WTC11 (cell line): ENCODE measurements at places on chromosomes 5 and 9.

DNA sequence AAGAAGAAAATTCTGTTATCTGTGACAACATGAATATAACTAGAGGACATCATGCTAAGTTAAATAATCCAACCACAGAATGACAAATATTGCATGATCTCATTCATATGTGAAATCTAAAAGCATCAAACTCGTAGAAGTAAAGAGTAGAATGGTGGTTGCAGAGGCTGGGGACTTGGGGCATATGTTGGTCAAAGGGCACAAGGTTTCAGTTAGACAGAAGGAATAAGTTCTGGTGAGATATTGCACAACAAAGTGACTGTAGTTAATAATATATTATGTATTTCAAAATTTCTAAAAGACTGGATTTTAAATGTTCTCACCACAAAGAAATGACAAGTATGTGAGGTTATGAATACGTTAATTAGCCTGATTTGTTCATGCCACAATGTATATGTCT lies 24.8 kb downstream of the GRIA1 start:
- no peak for DNase-seq

- no peak for DNase-seq
These were observed 351.1 kb upstream of the DAB2 start for GRCh38 chr5:39775797-39776365.

DNA sequence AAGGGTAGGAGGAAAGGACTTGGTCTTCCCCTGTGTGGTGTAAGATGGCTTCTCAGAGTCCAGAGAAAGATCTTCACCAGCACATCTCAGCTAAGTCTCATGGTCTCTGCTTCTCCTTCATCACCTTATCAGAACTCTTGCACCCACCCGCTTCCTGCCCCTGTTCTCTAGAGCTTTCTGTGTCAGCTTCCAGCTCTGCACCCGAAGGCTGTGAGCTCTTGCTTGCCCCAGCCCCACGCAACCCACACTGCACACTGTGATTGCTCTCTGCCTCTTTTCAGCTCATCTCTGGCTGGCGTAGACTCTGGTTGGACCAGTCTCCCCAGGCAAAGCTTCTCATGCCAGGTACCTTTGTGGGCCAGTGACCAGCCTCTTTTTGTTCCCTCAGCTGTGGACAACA lies 93.2 kb upstream of the RAPGEF1 start:
- no peak for DNase-seq

- DNase-seq = peak; percentile 56
These were observed 188.4 kb downstream of the SNCAIP start for GRCh38 chr5:122500245-122501088.

- no peak for DNase-seq
These were observed 147.8 kb downstream of the HSPA4 start for GRCh38 chr5:133199417-133200178.

DNA sequence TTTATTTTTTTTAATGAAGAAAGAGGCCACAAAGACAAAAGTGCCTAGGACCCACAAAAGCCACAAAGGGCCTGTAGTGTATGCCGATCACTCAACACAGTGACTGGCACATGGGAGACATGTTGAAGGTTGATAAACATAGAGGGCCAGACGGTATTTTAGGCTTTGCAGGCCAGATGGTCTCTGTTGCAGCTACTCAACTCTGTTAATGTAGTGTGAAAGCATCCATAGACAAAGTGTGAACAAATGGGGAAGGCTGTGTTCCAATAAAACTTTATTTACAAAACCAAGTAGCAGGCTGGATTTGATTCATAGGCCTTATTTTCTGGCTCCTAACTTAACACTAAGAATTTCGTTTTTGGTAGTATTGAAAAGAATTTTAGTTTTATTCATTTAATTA lies 139.9 kb downstream of the SGCD start:
- DNase-seq = no peak

DNA sequence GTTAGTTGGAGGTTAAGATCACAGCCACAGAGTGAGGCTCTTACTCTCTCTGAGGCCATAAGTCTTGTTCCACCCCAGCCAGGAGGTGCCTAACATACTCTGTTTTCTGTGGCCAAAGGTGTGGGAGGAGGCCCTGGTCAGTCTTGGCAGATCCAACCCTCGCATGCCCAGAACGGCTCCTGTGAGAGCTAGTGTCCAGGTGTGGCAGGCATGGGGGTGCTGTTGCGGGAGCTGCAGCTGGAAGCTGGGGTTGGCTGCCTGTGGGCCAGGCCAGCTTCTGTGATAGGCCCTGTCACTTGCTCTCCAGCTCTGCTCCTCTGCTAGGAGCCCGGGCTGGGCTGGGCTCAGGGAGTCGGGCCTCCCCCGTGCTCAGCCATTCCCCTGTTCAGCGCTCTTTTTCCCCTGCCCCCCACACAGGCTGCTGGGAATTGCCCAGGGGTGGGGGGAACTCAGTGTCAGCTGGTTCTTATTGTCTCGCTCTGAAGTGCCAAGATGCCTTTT lies 31.6 kb downstream of the IER5L start:
- no peak for DNase-seq

DNA sequence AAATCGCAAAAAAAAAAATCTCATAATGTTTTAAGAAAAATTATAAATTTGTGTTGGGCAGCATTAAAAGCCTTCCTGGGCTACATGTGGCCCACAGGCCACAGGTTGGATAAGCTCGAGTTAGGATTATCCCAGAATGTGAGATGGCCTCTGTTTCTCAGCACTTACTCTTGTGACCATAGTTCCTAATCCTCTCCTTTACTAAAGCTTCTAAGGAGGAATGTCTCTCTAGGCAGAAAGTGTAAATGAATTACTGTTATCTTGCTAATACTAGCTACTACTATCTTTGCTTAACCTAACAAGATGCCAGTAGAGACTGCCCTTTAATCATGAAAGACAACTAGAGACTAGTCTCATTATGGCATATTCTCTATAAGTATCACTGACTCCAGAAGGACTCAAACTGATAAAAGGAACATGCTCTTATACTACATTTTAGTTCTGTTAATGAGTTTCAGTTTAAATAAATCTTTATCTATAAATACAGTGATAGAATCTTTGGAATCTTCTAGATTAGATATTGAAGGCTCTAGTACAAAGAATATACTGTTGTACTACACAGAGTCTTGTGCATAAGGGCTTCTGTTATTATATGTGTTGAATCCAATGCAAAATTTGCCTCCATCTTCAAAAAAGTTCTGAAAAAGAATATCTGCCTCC lies 13.8 kb downstream of the INVS start:
- DNase-seq = no peak

DNA sequence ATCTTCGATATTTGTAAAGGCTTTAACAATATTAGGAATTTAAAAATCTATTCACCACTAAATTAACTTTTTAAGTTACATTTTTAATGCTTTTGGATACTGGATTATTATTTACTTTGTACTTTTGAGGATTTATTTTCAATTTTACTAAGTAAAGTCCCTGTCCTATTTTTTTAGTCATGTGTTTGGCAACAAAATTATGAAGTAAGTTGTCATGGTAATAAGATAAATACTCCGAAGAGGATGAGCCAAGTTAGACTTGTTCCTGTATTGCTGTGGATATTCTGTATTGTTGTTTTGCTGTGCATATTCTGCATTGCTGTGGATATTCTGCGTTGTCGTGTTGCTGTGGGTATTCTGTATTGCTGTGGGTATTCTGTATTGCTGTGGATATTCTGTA lies 210.1 kb downstream of the MTRR start:
- DNase-seq = no peak

DNA sequence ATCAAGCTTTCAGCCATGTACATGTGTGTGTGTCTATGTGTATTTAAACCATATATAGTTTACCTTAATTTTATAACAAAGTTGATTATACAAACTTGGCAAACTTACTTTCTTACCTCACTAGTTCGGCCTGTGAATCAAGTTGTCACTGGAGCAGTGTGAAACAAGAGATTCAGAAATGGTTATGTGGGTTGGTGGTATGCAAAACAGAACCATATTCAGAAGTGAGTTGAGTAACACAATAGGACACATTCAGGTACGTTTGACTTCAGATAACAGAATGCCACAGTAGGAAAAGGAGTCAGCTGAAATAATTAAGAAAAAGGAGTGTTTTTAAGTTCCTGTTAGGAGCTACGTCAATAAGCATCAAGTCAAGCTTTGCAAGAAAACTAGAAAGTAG lies 21.5 kb downstream of the XPA start:
- DNase-seq = no peak

GRCh38 chr9:14960881-14961280 lies 50.7 kb upstream of the FREM1 start:
- no peak for DNase-seq

- DNase-seq = no peak
These were observed 889.4 kb upstream of the SEMA6A start for GRCh38 chr5:117463881-117464570.

DNA sequence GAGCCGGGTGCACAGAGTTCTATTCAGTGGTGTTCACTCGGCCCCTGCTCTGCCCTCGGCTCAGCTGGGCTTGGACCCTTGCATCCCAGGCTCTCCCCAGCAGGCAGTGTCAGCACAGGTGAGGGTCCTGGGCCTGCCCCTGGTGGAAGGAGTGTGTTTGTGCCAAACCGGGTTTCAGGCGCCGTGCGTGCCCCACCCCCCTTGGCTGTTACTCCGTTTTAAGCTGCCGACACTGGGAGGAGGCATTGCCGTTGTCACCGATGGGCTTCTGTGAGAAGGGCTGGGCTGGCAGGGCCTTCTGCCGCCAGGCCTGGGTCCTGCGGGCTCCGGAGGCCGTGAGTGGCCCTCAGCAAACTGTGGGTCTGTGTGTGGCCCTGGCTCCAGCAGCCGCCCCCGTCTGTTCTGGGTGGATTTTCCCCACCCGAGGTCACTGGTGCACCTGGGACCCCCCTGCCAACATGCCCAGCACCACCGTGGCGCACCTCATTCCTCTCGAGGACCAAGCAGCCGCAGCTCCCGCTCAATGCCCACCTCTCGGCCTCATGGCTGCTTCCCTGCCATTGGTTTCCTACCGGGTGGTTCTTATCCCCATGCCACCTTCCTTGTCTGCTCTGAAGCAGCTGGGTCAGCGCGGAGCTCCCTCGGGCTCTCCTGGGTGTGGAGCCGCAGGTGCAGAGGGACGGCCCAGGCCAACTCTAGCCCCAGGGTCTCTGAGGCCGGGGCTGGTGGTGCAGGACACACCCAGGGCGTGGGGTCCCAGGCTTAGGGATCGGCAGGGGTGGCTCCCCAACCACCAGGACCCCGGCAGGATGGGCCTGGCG lies 44.3 kb upstream of the EXOC3 start:
- peak; percentile 56 for DNase-seq

- no peak for DNase-seq
These were observed 41.7 kb downstream of the RXRA start for GRCh38 chr9:134367791-134368490.

GRCh38 chr5:14364576-14365472 lies 216.8 kb upstream of the OTULINL start:
- peak; percentile 84 for DNase-seq

GRCh38 chr9:81759680-81760215 lies 70.4 kb upstream of the TLE1 start:
- DNase-seq = no peak

GRCh38 chr9:126705767-126706697 lies 92.3 kb downstream of the LMX1B start:
- peak; percentile 91 for DNase-seq

DNA sequence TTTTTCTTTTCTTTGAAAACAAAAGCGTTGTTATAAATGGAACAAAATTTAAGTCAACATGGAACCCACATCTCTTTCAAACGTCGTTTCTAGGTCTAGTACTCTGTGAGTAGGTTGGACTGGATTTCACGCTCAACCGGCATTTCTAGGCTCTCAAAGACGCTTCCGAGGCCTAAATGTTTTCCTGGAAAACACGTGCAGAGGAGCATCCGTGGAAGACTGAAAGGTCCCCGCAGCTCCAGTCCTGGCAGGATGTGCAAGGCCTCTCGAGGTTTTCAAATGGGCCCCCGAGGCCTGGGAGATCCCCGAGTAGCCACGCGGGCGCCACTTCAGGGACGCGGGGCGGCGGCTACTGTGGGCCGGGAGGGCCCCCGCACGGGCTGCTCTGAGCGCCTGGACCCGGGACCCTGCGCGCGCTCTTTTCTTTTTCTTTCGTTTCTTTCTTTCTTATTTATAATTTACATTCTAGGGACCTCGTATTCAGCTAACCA lies 4.2 kb upstream of the IRX2 start:
- DNase-seq = no peak

- DNase-seq = no peak
These were observed 390.4 kb downstream of the TMEM38B start for GRCh38 chr9:106084702-106085101.
